Caco-2 (cell line): ENCODE measurements at places on chromosomes 6 and 20. TPM values are rescaled to one million over a fixed set of nuclear protein-coding genes. Genes with fewer than 3 reads are reported as not detected.
A peak's percentile ranks its signal among the peaks of the same experiment; 100 is the strongest.

Gene LY6G6D
- total RNA-seq: not detected in 2 replicates

Gene SHLD1
- total RNA-seq: 4.8 and 5.4 TPM in 2 replicates

Gene OPN5
- total RNA-seq: not detected in 2 replicates

GRCh38 chr6:158567871-158568401 lies 8.0 kb downstream of the TMEM181 start:
- peaks cover 2% of the 10 kb centered on the region; the same call in 1 of the 2 replicates for H3K36me3 ChIP-seq
- peak overlapping the region; percentile 80 for H3K27ac ChIP-seq
- H3K27me3 ChIP-seq: no peaks in the 10 kb centered on the region
- H3K4me1 ChIP-seq: no peaks in the 10 kb centered on the region

DNA sequence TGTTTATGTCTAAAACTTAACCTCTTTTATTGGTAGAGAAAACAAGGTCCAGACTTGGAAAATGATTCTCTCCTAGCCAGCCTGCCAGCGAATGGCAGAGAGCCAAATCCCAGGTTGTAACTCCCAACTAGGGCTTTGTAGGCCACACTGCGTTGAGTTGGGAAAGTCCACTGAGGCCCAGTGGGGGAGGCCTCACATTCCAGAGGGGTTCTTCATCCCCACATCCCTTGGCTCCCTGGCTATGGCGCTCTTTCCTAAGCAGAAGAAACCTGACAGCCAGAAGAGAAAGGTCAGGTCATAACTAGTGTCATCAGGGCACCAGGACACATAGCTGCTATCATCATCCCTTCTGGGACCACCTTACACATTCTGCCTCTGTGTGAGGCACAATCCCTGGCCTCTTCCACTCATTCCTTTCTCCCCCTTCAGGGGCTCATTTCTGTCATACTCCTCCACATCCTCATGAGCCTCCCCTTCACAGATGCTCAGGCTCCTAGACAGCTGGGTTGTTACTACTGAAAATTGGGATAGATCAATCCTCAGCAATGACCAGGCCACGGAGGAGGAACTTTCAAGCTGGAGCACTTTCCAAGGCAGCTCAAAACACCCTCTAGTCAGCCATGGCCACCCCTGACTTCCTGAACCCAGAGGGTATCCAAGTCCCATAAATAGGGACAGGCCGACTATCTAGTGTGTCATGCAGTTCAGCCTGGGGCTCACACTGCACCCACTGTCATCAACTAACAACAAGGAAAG lies 48.6 kb downstream of the TCP11 start:
- peaks cover 1% of the 10 kb centered on the region for H3K36me3 ChIP-seq
- H3K27ac ChIP-seq: no peak overlapping the region
- H3K4me3 ChIP-seq: no peak overlapping the region

DNA sequence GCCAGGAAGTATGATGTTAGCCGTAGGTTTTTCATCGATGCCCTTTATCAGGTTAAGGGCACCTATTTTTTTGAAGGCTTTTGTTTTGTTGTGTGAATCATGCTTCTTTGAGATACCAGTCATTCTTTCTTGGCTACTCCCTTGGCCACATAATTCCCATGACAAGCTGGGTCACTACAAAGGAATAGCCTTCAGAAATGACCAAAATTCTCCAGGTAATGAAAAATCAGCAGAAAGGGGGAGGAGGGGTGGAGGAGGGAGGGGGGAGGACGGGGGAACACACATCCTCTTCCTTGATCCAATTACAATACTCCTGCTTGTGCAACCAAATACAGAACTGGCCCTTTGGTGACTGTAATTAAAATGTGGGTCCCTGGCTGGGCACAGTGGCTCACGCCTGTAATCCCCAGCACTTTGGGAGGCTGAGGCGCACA lies 21.7 kb upstream of the TGM2 start:
- no peak for DNase-seq
- H3K27me3 ChIP-seq: no peaks in the 10 kb centered on the region
- H3K36me3 ChIP-seq: no peaks in the 10 kb centered on the region
- H3K4me3 ChIP-seq: no peak overlapping the region
- H3K4me1 ChIP-seq: peaks cover 13% of the 10 kb centered on the region

GRCh38 chr6:44966449-44967092 lies 361.6 kb upstream of the RUNX2 start:
- no peak overlapping the region for H3K4me3 ChIP-seq
- no peaks in the 10 kb centered on the region for H3K4me1 ChIP-seq
- H3K27ac ChIP-seq: no peak overlapping the region
- H3K27me3 ChIP-seq: no peaks in the 10 kb centered on the region

DNA sequence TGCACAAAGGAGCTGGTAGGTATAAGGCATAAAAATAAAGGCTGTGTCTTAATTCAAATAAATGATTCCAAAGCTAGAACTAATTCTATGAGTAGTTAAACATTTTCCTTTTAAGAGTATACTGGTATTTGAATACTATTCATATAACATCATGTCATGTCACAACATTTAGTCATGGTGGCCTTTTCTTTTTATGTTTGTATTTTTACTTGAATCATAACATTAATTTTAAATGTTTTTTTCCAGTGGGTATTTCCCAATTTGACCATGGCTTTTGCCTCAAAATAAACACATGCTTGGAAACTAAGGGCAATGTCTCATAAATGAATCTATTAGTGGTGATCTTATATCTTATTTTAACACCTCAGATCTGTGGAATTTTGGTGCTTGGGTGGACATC lies 177.1 kb downstream of the CD109 start:
- no peaks in the 10 kb centered on the region for H3K4me1 ChIP-seq
- H3K27me3 ChIP-seq: no peaks in the 10 kb centered on the region
- no peak overlapping the region for H3K27ac ChIP-seq
- no peaks in the 10 kb centered on the region for H3K36me3 ChIP-seq

GRCh38 chr20:14310977-14311627 lies 26.3 kb downstream of the FLRT3 start:
- no peaks in the 10 kb centered on the region for H3K27me3 ChIP-seq
- no peaks in the 10 kb centered on the region for H3K36me3 ChIP-seq
- DNase-seq: no peak
- H3K4me1 ChIP-seq: peaks cover 12% of the 10 kb centered on the region; the same call in 1 of the 2 replicates

- no peaks in the 10 kb centered on the region for H3K36me3 ChIP-seq
- no peaks in the 10 kb centered on the region for H3K27me3 ChIP-seq
- H3K27ac ChIP-seq: peak overlapping the region; percentile 14
- peak; percentile 80 for DNase-seq
- peaks cover 9% of the 10 kb centered on the region; the same call in 1 of the 2 replicates for H3K4me1 ChIP-seq
Measured at GRCh38 chr20:56788041-56788670, 159.1 kb downstream of the TFAP2C start.

DNA sequence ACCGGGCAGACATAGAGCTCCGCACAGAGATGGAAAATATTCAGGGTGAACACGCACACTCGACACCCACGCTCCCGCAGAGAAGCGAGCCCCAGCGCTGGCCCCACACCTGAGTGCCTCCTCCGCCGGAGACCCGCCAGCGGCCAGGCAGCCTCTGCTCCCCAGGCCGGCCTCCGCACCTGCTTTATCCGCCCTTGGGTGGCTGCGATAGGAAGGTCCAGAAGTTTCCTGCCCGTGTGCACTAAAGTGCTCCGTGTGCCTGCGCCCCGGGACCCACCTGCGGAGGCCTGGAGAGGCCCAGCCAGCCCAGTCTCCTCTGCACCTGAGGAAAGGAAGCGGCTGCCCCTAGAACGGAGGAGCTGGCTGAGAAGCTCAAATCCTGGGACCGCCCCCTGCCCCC lies 10.8 kb upstream of the FOXC1 start:
- peaks cover 21% of the 10 kb centered on the region for H3K4me1 ChIP-seq
- no peaks in the 10 kb centered on the region for H3K27me3 ChIP-seq
- H3K36me3 ChIP-seq: no peaks in the 10 kb centered on the region
- DNase-seq: no peak
- H3K4me3 ChIP-seq: no peak overlapping the region
